Gastrocnemius medialis (tissue), 4 donors: ENCODE measurements at places on chromosomes 5 and 9. TPM values are rescaled to one million over a fixed set of nuclear protein-coding genes. Genes with fewer than 3 reads are reported as not detected.

PFN3 gene
- not detected for total RNA-seq

TXNDC8 gene
- not detected for total RNA-seq

POLR1E gene
- total RNA-seq = 18.4 TPM

PTGS1 gene
- total RNA-seq = 0.78 TPM

BARHL1 gene
- not detected for total RNA-seq

DOCK2 gene
- 2.1 TPM for total RNA-seq

FAM219A gene
- 29.5 TPM for total RNA-seq

CCDC69 gene
- total RNA-seq = 103 TPM

PTPRD gene
- 11.7 TPM for total RNA-seq

CCDC152 gene
- total RNA-seq = 0.68 TPM

NMUR2 gene
- total RNA-seq = not detected

SPINK1 gene
- total RNA-seq = not detected

FOXD4L6 gene
- not detected for total RNA-seq

SLIT3 gene
- total RNA-seq = 0.97 TPM

EFNA5 gene
- total RNA-seq = 0.15 TPM

DNA sequence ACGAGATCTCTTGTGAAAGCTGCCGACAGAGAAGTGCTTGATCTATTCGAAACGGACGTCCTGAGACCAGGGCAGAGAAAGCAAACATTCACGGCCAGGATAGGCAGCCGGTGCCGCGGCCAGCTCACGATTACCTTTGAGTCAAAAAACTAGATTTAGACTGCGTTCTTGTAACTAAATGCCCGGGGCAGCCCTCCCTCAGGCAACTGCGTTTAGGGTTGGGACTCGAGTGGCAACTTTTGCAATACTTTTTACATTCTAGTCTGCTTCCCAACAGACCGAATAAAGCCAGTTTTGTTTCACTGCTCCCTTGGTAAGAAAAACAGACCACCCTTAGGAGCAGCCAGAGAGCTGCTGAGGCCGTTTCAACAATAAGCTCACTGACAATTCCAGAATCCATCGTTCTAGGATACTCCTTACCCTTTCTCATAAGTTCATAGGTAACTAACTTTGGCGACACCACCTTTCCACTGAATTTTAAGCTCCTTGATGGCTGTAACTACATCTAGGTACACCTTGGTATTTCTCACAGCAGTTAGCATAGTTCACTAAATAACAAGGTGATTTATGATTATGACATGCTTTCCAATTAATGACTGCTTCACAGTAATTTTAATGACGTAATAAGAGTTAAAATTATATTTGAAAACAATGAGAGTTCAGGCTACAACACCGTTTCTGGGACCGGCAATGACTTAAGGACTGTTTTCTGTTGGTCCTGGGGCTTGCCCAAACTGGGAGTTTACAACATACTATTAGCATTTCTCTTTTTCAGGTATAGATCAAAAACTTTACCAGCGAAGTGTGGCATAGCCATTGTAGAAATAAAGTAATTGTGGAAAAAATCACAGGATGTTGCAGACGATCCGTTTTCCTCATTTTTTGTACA lies 899 bp upstream of the RAPGEF6 start:
- H3K4me3 ChIP-seq = peak overlapping the region; percentile 74
- peaks cover 38% of the 10 kb centered on the region for H3K4me1 ChIP-seq
- H3K27me3 ChIP-seq = no peaks in the 10 kb centered on the region
- peak overlapping the region; percentile 99 for H3K27ac ChIP-seq
- H3K36me3 ChIP-seq = no peaks in the 10 kb centered on the region

GRCh38 chr5:175816348-175816747 lies 55.0 kb upstream of the CPLX2 start:
- no peaks in the 10 kb centered on the region for H3K4me1 ChIP-seq
- peaks cover 3% of the 10 kb centered on the region for H3K27me3 ChIP-seq
- H3K4me3 ChIP-seq = no peak overlapping the region
- no peaks in the 10 kb centered on the region for H3K36me3 ChIP-seq
- H3K27ac ChIP-seq = no peak overlapping the region

GRCh38 chr9:21153336-21154017 lies 11.8 kb upstream of the IFNW1 start:
- no peak overlapping the region for H3K4me3 ChIP-seq
- H3K27ac ChIP-seq = no peak overlapping the region
- no peak for DNase-seq
- H3K4me1 ChIP-seq = no peaks in the 10 kb centered on the region
- H3K27me3 ChIP-seq = no peaks in the 10 kb centered on the region
- H3K36me3 ChIP-seq = no peaks in the 10 kb centered on the region

GRCh38 chr5:119315516-119315949 lies 40.3 kb upstream of the TNFAIP8 start:
- H3K4me3 ChIP-seq = no peak overlapping the region
- no peaks in the 10 kb centered on the region for H3K4me1 ChIP-seq
- H3K36me3 ChIP-seq = no peaks in the 10 kb centered on the region
- H3K27me3 ChIP-seq = no peaks in the 10 kb centered on the region
- no peak overlapping the region for H3K27ac ChIP-seq
- no peak for DNase-seq

- no peak overlapping the region for H3K27ac ChIP-seq
- H3K4me1 ChIP-seq = peaks cover 12% of the 10 kb centered on the region
- H3K4me3 ChIP-seq = no peak overlapping the region
- no peaks in the 10 kb centered on the region for H3K27me3 ChIP-seq
Observed at GRCh38 chr5:134935711-134936602, 31.0 kb downstream of the PCBD2 start.

DNA sequence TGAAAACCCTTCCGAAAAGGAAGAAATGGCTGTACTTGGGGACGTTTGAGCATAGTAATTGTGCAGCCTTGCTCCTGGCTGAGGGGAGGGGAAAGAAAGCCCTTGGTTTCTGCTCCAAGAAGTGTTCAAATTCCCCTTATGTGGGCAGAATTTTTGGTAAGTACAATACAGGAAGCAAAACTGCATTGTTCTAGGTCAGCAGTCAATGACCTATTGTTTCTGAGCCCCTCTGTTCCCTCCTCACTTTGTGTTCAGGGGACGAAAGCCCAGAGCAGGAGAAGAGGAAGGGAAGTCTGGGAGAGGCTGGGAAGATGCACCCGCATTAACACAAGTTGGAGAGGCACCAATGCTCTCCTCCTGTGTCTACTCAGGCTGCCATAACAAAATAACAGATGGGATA lies 11.9 kb downstream of the BASP1 start:
- H3K36me3 ChIP-seq = no peaks in the 10 kb centered on the region
- DNase-seq = no peak
- peaks cover 3% of the 10 kb centered on the region for H3K27me3 ChIP-seq
- no peak overlapping the region for H3K4me3 ChIP-seq
- no peaks in the 10 kb centered on the region for H3K4me1 ChIP-seq

- no peaks in the 10 kb centered on the region for H3K27me3 ChIP-seq
- H3K27ac ChIP-seq = no peak overlapping the region
- DNase-seq = peak; percentile 62
- H3K36me3 ChIP-seq = no peaks in the 10 kb centered on the region
Observed at GRCh38 chr9:112041536-112042243, 133.4 kb downstream of the SUSD1 start.

DNA sequence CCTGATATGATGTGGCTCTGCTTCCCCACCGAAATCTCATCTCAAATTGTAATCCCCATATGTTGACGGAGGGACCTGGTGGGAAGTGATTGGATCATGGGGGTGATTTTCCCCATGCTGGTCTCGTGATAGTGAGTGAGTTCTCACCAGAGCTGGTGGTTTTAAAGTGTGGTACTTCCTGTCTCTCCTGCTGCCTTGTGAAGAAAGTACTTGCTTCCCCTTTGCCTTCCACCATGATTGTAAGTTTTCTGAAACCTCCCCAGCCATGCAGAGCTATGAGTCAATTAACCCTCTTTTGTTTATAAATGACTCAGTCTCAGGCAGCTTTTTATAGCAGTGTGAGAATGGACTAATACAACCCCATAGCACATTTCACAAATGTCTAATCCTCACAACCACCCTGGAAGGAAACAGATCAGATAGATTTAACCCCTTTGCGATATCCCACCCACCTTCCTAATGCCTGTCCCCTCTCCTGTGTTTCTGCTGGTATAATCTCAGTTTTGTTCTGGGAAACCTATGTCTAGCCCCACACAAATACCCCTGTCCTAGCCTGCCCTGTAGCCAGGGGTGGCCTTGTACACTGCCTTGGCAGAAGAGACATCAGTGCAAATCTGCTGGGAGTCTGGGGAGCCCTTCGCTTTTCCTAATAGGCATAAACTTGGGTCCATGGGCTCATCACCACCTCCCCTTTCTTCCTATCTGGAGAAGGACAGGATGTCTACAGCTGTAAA lies 157.0 kb upstream of the RAI14 start:
- no peak overlapping the region for H3K27ac ChIP-seq
- peaks cover under 1% of the 10 kb centered on the region for H3K4me1 ChIP-seq
- no peak for DNase-seq
- no peak overlapping the region for H3K4me3 ChIP-seq

- H3K4me3 ChIP-seq = no peak overlapping the region
- no peaks in the 10 kb centered on the region for H3K27me3 ChIP-seq
- no peaks in the 10 kb centered on the region for H3K4me1 ChIP-seq
- no peaks in the 10 kb centered on the region for H3K36me3 ChIP-seq
Observed at GRCh38 chr5:11955331-11955730, 51.1 kb upstream of the CTNND2 start.

- H3K27ac ChIP-seq = no peak overlapping the region
- DNase-seq = no peak
- no peaks in the 10 kb centered on the region for H3K4me1 ChIP-seq
- H3K4me3 ChIP-seq = no peak overlapping the region
- no peaks in the 10 kb centered on the region for H3K36me3 ChIP-seq
- no peaks in the 10 kb centered on the region for H3K27me3 ChIP-seq
Observed at GRCh38 chr5:168747987-168748777, 169.0 kb upstream of the PANK3 start.

- H3K4me3 ChIP-seq = no peak overlapping the region
- H3K27me3 ChIP-seq = no peaks in the 10 kb centered on the region
Observed at GRCh38 chr5:127011153-127011552, 19.2 kb downstream of the MARCHF3 start.

GRCh38 chr9:16515879-16516301 lies 354.6 kb downstream of the BNC2 start:
- H3K4me1 ChIP-seq = no peaks in the 10 kb centered on the region
- H3K36me3 ChIP-seq = no peaks in the 10 kb centered on the region
- H3K4me3 ChIP-seq = no peak overlapping the region
- no peaks in the 10 kb centered on the region for H3K27me3 ChIP-seq

DNA sequence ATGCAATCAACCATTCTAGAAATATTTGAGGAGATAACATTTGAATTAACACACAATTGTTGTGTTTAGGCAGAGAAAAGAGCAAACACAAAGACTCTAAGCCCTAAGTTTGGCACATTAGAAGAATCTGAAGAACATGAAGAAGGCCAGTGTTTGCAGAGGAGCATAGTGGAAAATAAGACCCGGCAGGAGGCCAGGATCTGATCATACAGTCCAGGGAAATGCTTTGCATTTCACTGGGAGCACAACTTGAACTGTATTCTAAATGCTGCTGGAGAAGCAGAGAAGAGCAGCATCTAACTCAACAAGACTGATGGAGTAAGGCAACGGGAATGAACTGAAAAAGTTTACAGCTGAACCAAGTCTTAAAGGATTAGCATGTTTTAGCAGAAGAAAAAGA lies 463.4 kb downstream of the ZNF608 start:
- DNase-seq = no peak
- no peak overlapping the region for H3K4me3 ChIP-seq
- H3K27ac ChIP-seq = no peak overlapping the region
- H3K4me1 ChIP-seq = no peaks in the 10 kb centered on the region
- H3K27me3 ChIP-seq = no peaks in the 10 kb centered on the region

GRCh38 chr5:133075572-133076536 lies 24.0 kb downstream of the HSPA4 start:
- no peaks in the 10 kb centered on the region for H3K4me1 ChIP-seq
- no peak overlapping the region for H3K27ac ChIP-seq
- DNase-seq = no peak
- no peaks in the 10 kb centered on the region for H3K36me3 ChIP-seq
- no peak overlapping the region for H3K4me3 ChIP-seq

DNA sequence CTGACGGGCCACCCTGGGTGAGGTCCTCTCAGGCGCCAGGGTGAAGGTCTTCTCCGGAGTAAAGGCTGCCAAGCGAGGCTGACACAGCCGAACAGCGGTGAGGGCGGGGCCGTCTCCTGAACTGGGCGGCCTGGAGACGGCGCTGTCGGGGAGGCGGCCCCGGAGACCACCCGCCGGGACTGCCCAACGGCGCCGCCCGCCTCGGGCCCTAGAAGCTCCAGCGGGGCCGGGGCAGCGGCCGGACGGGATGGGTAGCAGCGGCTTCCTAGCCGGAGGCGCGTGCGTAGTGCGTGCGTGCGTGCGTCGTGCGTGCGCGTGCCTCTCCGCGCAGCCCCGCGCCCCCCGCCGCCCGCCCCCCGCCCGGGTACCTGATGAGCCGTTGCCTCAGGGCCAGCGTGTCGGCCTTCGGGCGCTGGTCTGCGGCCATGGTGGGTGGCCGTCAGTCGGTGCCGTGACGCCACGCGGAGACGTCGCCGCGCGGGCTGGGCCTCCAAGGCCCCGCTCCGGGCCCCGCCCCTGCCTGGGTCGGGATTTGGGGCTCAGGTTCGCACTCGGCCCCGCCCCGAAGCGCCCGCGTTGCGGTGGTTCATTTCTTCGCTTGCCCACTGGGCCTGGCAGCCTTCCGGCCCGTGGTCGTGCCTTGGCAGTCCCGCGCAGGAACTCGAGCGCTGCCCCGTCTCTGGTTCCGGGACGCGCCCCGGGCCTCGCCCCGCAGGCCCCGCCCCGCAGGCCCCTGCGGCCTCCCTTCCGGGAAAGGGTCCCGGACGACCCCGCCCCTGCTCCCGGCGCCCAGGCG lies at the start of gene PHYKPL:
TSS of gene PHYKPL (minus strand) at position 679 of the 796 bp plus-strand sequence. CDS start at position 427, 252 bp downstream.
- peak within 1 kb of the TSS; percentile 96 for H3K27ac ChIP-seq
- H3K4me3 ChIP-seq = peak within 1 kb of the TSS; percentile 74
- peaks cover 53% of the 10 kb centered on the region for H3K4me1 ChIP-seq

DNA sequence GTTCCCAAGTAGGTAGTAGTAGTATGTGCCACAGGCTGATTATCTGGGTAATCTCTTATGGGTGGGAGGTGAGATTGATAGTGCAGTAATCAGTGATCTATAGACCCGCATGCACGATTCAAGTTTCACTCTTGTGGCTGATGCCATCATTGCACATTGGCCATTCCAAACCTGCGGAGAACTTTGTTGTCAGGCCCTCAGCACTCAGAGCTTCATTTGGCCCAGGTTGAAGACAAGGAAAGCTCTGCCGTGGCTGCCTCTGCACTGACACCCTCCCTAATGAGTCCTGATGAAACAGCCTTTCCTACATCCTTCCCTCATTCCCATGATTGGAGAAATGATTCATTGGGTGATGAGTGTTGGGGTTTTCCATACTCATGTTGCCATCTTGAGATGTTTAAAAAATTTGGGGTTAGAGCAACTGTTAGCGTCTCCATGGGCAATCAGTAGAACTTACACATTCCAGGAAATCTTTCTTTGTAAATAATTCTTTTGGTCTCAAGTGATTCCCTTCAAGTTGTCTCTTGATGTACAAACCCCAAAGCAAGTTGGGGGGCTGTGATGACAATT lies 22.9 kb downstream of the PROP1 start:
- H3K4me3 ChIP-seq = no peak overlapping the region
- no peaks in the 10 kb centered on the region for H3K36me3 ChIP-seq
- no peaks in the 10 kb centered on the region for H3K27me3 ChIP-seq
- H3K27ac ChIP-seq = no peak overlapping the region
- no peaks in the 10 kb centered on the region for H3K4me1 ChIP-seq

- H3K4me1 ChIP-seq = no peaks in the 10 kb centered on the region
- no peak overlapping the region for H3K27ac ChIP-seq
- no peaks in the 10 kb centered on the region for H3K36me3 ChIP-seq
- H3K27me3 ChIP-seq = no peaks in the 10 kb centered on the region
Observed at GRCh38 chr5:103896593-103896992, 334.0 kb upstream of the NUDT12 start.
